ENCODE measurements at places on chromosomes 7 and 10.

DNA sequence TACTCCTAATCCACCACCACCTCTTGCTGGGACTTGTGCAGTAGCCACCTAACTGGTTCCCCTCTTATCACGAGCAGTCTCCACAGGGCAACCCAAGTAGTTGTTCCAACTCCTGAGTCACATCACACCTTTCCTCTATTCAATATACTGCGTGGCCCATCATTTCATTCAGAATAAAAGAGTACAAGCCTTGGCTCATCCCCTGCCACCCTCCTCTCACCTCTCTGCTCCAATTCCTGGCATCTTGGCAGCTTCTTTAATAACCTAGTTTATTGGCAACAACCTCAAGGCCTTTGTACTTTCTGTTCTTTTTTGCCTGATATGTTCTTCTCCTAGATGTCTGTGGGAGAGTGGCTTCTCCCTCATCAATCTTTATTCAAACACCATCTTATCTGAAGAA, 199.4 kb downstream of the KIAA1217 start:
- no peak for DNase-seq

- no peak for DNase-seq
These were observed 69.6 kb upstream of the GRM8 start for GRCh38 chr7:127322351-127322750.

DNA sequence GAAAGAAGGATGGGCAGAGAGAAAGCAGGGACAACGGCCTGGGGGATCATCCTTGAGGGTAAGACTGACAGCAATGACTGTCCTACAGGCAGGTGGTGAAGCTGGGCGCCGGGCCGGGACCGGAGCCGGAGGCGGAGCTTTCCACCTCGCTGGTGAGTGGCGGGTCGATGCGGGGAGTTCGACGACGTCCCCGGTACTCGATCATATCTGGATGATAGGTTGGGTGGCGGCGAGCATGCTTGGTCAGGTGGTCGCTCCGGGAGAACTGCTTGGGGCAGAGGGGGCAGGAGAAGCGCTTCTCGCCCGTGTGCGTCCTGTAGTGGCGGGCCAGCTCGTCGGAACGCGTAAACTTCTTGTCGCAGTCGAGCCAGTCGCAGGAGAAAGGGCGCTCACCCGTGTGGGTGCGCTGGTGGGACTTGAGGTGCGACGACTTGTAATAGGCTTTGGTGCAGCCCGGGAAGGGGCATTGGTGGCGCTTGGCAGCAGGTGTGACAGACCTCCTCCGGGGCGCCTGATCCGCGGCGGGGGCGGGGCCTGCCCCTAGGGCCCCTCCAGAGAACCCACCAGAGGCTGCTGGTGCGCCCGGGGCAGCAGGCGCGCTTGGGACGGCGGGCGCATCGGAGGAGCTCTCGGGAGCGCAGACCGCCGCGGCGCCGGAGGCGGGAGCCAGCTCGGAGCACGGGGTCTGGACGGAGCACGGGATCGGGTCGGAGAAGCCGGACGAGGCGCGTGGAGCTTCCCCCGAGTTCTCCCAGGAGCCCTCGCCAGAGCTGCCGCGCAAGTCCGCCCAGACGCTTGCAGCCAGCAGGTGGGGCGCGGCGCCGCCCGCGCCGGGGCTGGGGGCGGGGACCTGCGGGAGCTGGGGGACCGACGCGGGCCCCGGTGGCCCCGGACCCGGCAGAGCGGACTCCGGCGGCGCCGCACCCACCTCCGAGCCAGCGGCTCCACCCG, 752 bp downstream of the KLF14 start:
- no peak for DNase-seq

DNA sequence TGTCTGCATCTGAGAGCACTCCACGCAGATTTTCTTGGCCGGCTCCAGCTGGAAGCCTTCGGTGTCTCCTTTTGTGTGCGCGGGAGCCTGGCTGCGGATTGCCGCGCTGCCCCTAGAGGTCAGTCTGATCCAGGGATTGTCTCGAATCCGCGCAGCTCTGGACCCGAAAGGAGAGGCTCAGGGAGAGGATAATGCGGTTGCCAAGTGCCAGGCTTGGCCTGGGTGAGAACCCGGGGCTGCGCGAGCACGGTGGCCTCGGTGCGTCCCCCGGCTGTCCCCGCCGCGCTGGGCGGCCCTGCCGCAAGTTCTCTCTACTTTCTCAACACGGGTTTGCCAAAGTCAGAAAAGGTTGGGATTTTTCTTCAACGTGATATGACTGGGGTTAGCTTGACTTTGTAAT, 140.9 kb downstream of the ADCYAP1R1 start:
- DNase-seq = peak; percentile 19

- no peak for DNase-seq
These were observed 14.9 kb downstream of the ABLIM1 start for GRCh38 chr10:114643158-114643557.

GRCh38 chr7:32891043-32891799, at the start of gene KBTBD2:
TSS of gene KBTBD2 (minus strand) at chr7:32891760. CDS start at chr7:32879604, 12,156 bp downstream.
- DNase-seq = peak; percentile 75

DNA sequence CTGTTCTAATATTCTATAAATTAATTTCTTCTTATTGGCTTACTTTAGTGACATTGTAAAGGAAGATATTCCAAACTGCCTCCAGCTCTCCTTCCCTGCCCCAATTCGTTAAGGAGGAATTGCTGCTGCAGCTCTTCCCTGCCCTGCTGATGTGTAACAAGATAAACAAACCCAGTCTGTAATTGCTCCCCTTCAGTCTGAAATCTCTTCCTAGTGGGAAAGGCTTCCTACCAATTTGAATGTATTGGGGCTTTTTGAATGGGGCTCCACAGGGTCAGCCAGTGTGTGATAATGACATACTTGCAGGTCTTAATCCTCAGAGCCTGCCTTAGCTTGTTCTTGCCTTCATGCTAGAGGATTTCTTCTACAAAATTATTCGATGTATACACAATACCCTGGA, 849.9 kb upstream of the GHITM start:
- DNase-seq = no peak

GRCh38 chr10:13690281-13690825, 103.6 kb downstream of the PRPF18 start:
- DNase-seq = no peak

DNA sequence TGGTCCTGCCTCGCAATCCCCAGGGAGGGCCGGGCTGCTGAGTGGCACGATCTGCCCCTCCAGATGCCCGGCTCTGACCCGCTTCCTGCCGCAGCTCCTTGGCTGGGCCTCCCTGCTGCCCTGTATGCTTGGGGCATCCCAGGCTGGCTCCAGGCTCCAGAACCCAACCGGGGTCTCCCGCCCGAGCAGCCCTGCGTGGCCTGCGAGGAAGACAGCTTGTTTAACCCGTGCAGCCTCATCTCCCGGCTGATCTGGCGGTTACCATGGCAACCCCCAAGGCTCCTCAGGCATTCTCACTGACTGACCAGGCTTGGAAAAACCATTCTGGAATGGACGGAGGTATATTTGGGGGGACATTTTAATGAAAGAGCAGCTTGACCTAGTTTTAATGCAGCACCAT, 232.4 kb upstream of the MYO3A start:
- no peak for DNase-seq

DNA sequence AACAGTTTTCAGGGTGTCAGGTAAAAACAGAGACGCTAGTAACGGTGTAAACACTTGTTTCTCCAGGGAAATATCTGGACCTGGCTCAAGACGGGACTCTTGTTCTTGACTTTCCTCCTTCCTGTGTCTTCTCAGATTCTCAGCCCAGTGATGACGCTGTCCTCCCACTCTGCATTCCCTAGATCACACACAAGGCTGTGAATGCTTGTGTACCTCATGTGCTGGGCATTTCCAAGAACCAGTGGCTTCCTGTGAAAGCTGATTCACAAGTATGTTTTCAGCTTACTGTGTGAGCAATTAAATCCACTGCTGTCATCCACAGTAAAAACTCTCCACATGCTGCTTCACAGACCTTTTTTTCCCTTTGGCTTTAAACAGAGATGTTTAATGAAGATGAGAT, 193.8 kb upstream of the DPP6 start:
- no peak for DNase-seq

DNA sequence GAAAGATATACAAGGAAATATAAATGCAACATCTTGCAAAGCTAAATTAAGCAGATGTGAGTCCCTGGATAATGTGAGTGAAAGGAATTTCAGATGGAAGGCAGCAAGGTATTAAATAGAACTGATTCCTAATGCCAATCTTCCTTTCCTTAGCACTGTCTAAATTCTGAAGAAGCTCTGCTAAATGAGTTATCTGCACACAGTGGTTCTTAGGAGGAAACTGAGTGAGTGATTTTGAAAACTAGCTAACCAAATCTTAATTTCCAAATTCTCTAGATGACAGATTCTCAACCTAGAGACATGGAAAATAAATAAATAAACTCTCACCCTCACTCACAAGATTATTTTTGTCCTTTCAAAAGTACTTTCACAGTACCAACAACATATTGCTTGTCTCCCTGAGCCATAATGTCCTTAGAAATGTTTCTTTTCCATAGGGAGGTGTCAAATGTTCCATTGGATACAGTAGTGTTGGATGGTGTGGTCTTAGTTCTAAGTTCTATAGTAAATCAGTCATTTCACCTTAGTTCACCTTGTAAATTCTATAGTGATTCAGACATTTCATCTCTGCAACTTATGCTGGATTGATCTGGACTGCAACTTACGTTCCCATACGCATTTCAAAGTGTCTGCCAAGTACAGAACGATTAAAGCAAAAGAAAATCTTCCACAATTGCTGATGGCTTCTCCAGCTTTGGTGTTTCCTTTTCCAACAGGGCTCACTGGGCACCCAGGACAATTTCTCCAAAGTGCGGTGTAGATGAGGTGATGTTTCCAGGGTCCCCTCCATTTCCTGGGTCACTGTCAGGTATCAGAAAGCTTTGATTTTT, 145.4 kb upstream of the FAM171A1 start:
- no peak for DNase-seq

- DNase-seq = no peak
These were observed 314.0 kb downstream of the CDK14 start for GRCh38 chr7:90910136-90910535.

- DNase-seq = no peak
These were observed 17.1 kb downstream of the ZNF485 start for GRCh38 chr10:43623351-43623750.

- no peak for DNase-seq
These were observed 9.1 kb downstream of the SSMEM1 start for GRCh38 chr7:130216750-130217149.

- DNase-seq = no peak
These were observed 186.7 kb upstream of the HGF start for GRCh38 chr7:81956520-81956919.

DNA sequence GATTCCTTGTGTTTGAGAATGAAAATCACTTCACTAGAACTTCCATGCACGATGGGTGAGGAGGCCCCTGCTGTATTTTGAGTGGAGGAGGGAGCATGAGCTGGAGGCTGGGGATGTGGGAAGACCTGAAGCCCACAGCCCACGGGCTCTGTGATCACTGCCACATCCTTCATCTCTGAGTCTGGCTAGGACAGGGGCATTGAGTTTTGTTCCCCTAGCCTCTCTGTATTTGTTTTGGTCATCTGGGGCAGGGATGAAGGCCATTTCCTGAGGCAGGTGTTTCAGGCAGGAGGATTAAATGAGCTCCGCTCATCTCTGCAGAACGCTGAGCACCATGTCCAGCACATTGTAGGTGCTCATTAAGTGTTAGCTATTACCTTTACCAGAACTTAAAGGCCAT, 293.6 kb downstream of the GLRX3 start:
- DNase-seq = no peak
